GM12865 (cell line): ENCODE measurements at places on chromosomes 16 and 17.

DNA sequence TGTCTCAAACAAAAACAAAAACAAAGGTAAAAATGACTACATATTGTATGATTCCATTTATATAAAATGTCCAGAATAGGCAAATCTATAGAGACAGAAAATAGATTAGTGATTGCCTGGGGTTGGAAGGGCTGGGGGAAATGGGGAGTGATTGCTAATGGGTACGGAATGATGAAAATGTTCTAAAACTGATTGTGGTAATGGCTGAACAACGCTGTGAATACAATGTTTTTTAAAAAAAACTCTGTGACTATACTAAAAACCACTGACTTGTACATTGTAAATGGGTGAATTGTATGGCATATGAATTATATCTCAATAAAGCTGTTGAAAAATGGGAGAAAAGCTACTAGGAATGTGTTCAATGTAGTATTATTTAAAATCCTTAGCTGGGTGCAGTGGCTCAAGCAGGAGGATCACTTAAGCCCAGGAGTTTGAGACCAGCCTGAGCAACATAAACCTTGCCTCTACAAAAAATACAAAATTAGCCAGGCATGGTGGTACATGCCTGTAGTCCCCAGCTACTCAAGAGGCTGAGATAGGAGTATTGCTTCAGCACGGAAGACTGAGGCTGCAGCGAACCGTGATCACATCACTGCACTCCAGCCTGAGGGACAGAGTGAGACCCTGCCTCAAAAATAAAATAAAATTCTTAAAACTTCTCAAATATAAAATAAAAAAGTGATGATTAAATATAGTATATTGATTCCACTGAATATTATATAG lies 47.9 kb downstream of the TOM1L2 start:
- DNase-seq: no peak

DNA sequence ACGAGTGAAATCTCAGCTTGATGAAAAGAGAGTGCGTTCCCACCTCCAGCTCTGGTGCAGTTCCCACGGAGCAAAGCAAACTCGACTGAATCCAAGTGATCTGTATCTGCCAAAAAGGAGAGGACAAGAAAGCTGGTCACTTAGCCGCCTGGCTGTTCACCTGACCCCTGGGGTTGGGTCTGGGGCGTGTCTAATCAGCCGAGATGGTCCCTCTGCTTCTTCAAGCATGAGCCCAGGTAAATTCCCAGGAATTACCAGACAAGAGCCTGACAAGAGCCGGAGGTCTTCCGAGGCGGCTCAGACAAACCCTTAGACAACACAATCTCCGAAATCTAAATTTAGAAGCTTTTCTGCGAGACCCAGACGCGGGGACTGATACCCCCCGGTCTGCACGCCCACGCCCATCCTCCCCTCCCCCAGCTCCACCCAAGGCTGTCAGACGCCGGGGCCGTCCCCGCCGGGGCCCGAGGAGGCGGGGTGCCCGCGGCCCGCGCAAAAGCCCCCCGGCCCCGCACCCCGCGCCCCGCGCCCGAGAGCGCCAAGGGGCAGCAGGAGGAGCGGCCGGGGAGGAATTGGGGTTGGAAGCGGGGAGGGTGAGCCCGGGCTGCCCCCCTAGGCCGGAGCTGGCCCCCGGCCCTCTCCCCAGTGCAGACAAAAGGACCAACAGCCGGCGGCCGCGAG lies 674 bp downstream of the ZNF821 start:
- DNase-seq: peak; percentile 50

DNA sequence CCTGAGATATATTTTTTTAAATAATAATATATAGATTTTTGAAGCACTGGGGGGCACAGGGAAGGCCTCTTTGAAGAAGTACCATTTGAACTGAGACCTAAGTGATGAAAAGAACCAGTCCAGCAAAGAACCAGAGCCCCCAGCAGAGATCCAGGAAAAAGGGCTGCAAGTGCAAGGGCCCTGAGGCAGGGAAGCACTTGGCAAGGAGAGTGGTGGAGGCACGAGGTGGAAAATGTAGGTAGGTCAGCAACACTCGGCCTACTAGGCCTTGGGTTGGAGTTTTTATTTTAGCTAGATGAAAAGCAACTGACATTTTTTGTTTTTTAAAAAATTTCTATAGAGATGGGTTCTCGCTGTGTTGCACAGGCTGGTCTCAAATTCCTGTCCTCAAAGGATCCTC lies 1.6 kb upstream of the CD19 start:
- no peak for DNase-seq

- DNase-seq: no peak
Observed at GRCh38 chr16:85422196-85422631, 190.9 kb upstream of the GSE1 start.

DNA sequence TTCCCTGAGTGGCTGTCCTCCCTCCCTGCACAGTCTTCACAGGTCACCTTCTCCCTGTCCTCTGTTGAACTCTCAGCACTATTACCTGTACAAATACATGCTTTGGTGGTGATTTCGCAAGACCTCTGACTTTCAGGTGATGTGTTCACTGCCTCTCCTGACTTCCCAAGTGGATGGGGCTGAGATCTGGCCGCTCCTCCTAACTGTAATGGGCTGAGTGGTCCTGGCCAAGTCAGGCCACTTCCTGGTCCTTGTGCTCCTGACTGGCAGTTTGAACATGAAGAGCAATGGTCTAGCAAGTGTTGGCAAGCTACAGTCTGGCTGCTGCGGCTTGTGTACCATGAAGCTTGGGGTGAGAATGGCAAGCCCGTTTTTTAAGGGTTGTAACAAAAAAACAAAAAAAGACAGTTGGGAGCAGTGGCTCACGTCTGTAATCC lies 11.7 kb upstream of the TMED6 start:
- DNase-seq: no peak

- DNase-seq: no peak
Observed at GRCh38 chr17:31835984-31836383, 23.1 kb downstream of the COPRS start.

GRCh38 chr17:71423871-71424546 lies 696.8 kb upstream of the SOX9 start:
- DNase-seq: peak; percentile 56

GRCh38 chr16:28491230-28491969 lies 474 bp downstream of the CLN3 start:
- DNase-seq: peak; percentile 39

- DNase-seq: peak; percentile 17
Observed at GRCh38 chr16:20242568-20243255, 84.6 kb downstream of the GP2 start.

DNA sequence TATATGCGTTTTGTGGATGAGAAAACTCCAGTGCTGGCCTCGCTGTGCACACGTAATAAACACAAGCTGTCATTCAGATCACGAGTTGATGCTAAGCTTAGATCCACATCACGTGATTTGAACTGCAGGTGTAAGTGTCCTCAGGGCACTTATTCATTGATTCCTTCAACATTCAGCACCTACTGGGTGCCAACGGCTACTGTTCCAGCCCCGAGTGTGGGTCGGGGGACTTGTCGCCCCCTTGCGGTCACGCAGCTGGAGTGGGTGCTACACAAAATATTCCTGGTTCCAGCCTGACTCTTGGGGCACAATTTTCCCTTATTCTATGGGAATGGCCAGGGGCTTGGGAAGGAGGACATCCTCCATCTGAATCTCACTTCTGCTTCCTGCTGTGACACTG lies 29.9 kb upstream of the GINS2 start:
- peak; percentile 42 for DNase-seq

DNA sequence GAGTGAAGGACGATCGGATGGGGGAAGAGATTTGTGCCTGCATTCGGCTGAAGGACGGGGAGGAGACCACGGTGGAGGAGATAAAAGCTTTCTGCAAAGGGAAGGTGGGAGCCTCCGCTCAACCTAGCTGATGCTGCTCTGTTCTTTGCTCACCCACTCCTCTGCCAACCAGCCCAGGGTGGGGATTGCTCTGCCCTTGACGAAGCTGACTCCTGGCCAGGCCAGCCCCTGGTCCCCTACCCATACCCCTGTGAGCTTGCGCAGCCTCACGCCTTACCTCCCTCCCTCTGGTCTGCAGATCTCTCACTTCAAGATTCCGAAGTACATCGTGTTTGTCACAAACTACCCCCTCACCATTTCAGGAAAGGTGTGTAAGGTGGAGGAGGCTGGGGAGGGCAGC lies 4.8 kb upstream of the RSAD1 start:
- no peak for DNase-seq

DNA sequence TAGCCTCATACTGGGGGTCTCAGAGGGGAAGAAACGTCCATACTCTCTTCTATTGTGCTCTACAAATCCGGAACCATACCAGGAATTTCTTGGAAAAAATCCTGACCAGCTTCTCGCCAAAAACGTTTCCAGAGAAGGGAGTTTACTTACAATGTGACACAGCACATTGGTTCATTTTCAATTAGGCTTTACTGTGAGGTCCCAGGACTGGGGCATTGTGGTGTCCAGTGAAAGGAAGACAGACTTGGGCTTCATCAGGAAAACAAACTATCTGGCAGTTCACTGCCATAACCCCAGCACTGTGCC lies 14.7 kb downstream of the MPP2 start:
- DNase-seq: no peak

GRCh38 chr17:48062273-48062672 lies 14.1 kb downstream of the NFE2L1 start:
- DNase-seq: no peak

DNA sequence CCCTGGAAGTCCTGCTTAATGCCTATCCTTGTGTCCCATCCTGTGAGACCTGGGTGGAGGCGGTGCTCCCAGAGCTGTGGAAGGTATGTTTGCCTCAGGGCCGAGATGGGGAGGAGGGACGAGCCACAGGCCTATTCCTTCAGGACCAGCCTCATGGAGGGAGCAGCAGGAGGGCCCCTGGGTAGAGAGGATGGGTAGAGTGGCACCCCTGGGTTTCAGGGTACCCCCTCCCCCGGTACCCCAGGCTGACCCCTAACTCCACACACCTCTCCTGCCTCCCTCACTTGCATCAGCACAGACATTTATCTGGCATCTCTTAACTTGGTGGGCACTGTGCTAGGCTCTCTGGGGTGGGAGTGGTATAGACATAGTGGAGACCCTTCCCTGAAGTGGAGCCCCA lies 7.1 kb downstream of the ASB16 start:
- no peak for DNase-seq

- no peak for DNase-seq
Observed at GRCh38 chr16:23502466-23502865, 7.8 kb downstream of the GGA2 start.

DNA sequence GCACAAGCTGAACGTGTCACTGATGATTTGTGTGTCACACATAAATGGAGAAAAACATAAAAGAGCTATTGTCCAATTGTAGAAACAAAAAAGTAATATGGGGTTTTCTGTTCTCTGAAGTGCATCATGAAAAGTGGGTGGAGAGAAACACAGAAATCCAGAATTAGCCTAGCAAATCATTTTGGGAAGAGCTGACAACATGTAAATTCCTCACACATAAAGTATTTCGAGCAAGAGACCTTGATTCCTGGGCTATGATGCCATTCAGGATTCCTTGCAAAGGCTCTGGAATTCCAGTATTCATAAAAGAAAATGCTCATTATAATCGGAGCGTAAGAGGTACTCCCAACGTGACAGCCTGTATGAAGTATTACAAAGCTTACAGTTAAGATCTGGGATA lies 1.1 kb downstream of the DCUN1D3 start:
- no peak for DNase-seq

GRCh38 chr16:29962344-29962994 lies 590 bp downstream of the TMEM219 start:
- no peak for DNase-seq

DNA sequence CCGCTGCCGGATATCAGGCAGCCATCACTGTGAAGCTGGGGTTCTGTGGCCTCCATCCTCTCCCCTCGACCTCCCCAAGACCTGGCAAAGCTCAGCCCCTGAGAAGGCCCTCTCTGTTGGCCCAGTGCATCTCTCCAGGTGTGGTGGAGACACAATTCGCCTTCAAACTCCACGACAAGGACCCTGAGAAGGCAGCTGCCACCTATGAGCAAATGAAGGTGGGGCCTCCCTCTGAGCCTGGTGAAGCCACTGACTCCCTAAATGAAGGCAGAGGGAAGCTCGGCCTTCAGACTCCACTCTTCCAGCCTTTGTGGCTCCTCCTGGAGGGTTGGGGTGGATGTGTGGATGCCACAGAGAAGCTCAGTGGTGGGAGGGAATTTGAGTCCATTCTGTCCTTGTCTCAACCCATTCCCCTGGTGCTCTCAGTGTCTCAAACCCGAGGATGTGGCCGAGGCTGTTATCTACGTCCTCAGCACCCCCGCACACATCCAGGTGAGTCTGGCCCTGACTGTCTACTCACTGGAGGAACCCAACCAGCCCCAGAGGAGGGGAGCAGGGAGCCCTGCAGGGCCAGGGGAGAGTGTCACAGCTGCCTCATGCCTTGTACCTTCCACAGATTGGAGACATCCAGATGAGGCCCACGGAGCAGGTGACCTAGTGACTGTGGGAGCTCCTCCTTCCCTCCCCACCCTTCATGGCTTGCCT lies 1.7 kb upstream of the MRM1 start:
- DNase-seq: no peak

- no peak for DNase-seq
Observed at GRCh38 chr17:18320301-18320700, 5.2 kb downstream of the SMCR8 start.

GRCh38 chr17:36761203-36761950 lies 160.0 kb downstream of the MRM1 start:
- DNase-seq: no peak

DNA sequence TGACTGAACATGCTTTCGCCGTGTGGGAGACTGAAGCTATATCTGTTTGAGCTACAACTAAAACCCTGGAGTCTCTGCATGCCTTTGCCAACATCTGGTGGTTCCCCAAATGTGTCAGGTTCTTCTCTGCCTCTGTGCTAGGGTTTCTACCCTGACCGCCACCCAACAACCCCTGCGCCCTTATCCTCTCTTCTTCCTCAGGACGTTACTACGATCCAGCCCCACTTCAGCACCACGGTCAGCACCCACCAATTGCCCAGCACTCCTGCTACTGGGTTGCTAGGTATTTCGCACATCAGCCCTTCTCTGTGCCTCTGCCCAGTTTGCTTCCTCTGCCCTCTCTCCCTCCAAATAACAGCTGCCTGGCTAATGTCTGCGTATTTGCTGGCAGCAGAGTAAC lies 106.3 kb upstream of the HSBP1 start:
- peak; percentile 38 for DNase-seq

DNA sequence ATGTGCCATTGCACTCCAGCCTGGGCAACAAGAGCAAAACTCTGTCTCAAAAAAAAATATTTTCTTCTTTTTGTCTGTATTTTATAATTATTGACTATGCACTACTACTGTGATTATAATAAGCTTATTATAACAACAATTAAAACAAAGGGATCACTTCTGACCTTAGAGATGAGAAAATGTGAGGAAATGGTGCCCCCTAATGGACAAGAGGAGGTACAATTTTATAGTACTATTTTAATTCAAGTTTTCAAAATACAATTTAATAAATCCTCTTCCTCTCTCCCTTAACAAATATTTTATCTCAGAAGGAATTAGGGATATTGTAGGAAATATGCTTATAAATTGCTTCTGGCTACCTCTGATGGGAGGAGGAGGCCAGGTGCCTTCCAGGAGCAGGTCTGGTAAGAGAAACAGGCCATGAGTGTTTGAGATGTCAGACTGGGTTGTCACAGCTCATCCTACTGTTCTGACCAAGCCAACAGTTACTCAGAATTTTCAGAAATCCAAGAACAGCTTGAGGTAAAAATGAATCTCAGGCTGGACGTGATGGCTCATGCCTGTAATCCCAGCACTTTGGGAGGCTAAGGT lies 14.0 kb downstream of the VPS53 start:
- peak; percentile 48 for DNase-seq

- DNase-seq: no peak
Observed at GRCh38 chr17:9115214-9116191, 94.2 kb downstream of the NTN1 start.
